Islet precursor cell (in vitro differentiated cells): ENCODE measurements at places on chromosomes 11 and 22.

- peak; percentile 54 for DNase-seq
Observed at GRCh38 chr11:20980736-20981135, 311.4 kb downstream of the NELL1 start.

DNA sequence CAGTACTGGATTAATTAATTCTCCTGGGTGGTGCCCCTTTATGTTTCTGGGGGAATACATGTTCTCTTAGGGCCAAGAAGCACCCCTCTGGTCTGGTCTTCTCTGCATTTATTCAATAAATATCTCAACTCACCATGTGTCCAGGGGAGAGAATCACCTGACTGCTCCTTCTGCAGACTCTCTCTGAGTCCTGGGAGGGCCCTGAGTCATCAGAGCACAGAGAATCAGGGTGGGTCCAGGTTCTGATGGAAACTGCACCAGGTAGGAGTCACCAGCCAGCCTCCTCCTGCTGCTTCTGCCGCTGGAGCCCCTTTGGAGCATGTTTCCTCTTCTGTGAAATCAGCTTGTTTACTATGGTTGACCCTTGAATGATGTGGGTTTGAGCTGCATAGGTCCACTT, 107.7 kb upstream of the PLET1 start:
- DNase-seq = no peak

DNA sequence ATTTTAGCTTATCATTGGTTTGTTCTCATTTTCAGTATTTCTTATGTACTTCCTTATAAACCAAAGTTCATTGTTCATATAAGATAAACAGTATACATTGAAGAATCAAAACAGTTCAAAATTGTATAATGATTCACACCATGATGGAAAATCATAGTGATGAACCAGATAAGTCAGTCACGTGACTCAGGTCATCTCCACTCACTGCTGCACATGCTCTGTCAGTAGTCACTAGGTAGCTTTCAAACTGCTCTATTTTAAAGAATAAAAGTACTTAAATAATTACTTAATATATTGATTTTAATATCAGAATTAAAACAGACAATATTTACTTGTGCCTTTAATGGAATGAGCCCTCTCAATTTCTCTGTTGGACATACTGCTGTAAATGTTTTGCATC, 37.5 kb downstream of the PDHX start:
- no peak for DNase-seq

DNA sequence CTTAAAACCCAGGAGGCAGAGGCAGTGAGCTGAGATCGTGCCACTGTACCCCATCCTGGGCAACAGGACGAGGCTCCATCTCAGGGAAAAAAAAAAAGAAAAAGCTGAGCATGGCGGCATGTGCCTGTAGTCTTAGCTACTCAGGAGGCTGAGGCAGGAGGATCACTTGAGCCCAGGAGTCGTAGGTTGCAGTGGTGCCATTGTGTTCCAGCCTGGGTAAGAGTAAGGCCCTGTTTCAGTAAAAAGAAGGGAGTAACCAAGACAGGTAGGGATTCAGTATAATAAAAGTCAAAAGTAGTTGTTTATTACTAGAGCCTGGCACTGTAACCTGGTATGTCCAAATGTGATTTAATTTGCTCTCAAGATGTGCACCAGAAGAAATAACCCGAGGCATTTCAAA, 8.1 kb upstream of the RAB30 start:
- no peak for DNase-seq

DNA sequence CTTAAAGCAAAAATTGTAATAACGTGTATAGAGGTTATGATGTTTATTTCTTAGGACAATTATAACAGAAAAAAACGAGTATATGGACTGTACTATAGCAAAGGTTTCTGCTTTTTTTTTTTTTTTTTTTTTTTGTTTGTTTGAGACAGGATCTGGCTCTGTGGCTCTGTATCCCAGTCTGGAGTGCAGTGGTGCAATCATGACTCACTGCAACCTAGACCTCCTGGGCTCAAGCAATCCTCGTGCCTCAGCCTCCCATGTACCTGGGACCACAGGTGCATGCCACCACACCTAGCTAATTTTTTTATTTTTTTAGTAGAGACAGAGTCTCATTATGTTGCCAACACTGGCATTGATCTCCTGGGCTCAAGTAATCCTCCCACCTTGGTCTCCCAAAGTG, 39.2 kb downstream of the ZFTA start:
- no peak for DNase-seq

- DNase-seq = no peak
Observed at GRCh38 chr22:22908941-22909604, 21.5 kb downstream of the IGLL5 start.

GRCh38 chr22:41899992-41900651, 14.8 kb downstream of the SHISA8 start:
- no peak for DNase-seq

DNA sequence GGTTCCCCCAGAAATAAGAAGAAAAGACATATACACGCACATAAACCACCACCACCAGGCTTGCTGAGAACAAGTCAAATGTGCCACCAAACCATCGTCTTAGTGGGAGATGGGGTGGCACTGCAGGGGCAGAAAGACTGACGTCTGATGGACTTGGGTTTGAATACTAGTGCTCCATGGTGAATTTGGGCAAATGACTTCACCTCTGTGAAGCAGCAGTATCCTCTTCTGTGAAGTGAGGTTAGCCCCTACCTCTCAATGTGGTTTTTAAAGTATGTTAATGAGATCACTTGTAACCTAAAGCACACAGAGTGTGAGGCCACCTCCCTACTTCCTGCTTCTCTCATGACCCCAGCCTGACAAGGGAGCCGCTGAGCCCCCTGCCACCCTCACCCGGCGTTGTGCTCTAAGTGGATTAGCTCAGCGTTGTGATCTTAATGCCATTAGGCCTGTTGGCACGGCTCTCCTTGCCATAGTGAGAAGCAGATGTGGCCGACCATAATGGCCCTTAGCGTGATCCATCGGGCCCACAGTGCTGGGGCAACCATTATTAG, 14.4 kb downstream of the ZBTB16 start:
- no peak for DNase-seq

- DNase-seq = no peak
Observed at GRCh38 chr11:61667684-61668305, 12.4 kb upstream of the DAGLA start.

- DNase-seq = no peak
Observed at GRCh38 chr22:44211946-44212930, 31.5 kb downstream of the PARVG start.

DNA sequence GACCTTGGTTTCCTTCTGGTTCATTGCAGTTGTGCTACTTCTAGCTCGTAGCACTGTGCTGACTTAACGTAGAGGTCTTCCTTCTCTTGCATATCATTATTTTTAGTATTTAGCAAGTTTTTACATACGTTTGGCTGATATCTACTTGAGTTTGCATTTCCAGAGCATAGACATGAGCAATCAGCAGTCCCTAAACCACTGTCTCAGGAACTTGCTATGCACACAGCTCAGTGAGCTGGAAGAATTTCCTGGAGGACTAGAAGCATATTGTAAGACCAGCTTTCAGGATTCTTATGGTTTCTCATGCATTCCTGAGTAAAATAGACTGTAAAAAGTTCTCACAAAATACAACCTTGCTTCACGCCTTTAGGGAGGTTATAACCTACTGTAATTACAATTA, 226.7 kb upstream of the PDGFD start:
- no peak for DNase-seq
